ENCODE measurements at places on chromosomes 2 and 18.

DNA sequence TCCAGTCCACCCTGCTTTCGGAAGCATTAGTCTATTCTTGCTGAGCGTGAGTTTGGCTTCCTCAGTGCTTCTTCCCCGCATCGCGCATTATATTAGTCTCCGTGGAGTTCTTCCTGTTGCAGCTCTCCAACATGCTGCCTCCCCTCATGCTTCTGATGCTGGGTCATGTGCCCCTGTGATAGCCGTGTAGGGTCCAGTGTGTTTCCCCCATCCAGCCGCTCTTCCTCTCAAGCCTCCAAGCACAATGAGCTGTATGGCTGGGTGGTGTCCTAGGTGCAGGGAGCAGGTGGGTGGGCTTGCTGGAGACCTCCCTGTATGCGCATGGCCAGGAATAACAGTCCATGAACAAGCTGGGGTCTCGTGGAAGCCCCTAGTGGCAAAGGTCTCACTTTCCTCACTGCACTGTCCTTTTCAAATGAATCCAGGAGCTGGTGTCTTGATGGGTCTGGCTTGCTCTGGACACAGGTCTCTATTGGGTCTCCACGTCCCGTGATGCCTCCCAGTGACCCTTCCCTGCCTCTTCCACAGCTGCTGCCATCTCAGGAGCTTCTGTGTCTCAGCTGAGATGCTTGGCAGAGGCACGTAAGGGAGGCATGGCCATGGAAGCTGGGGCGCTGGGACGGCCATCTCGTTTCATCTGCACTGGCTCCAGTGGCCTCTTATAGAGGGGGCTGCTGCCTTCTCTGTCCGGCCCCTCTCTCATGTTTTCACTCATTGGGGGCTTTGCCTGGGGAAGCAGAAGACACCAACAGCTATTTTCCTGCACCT lies 54.8 kb upstream of the HDAC4 start:
- DNase-seq, result no peak

GRCh38 chr2:10668402-10669012 lies 21.3 kb downstream of the NOL10 start:
- no peak for DNase-seq

DNA sequence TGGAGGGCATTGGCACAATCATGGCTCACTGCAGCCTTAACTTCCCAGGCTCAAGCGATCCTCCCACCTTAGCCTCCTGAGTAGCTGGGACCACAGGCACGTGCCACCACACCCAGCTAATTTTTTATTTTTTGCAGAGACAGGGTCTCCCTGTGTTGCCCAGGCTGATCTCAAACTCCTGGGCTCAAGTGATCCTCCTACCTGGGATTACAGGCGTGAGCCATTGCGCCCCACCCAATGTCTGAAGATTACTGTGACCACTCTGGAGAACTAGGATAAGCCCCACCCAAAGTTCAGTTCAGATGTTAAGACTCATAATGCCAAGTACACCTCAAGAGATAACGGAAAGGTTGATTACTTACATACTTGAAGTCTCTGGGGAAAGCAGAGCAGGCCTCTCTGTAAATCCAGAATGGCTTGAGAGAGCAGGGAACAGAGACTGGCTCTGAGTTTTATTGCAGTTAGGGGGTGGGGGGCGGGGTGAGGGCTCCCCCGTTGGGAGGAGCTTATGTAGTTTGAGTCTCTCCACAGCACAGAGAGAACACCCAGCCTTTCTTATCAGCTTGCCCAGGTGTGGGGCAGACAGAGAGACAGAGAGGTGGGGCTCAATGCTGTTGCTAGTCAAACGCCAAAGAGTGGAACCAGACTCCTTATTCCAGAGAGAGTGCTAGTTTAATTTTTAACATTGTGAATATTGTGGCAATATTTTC lies 26.5 kb upstream of the ERICH2 start:
- DNase-seq, result no peak

GRCh38 chr2:3743951-3744555 lies 40.7 kb downstream of the DCDC2C start:
- no peak for DNase-seq

- DNase-seq, result no peak
Observed at GRCh38 chr2:1455466-1455865, 42.2 kb downstream of the TPO start.
